SIG-M5 (cell line): ENCODE measurements at places on chromosomes 11 and 22.

GRCh38 chr11:128723531-128723930, 29.7 kb downstream of the FLI1 start:
- no peak for DNase-seq

- no peak for DNase-seq
Observed at GRCh38 chr22:49450498-49450897, 377.2 kb downstream of the BRD1 start.

- no peak for DNase-seq
Observed at GRCh38 chr11:57940044-57940756, 83.5 kb upstream of the OR9Q1 start.

GRCh38 chr11:125372088-125372487, 124.0 kb downstream of the FEZ1 start:
- DNase-seq = no peak

GRCh38 chr11:37282367-37282766, 684.3 kb upstream of the RAG2 start:
- DNase-seq = no peak

DNA sequence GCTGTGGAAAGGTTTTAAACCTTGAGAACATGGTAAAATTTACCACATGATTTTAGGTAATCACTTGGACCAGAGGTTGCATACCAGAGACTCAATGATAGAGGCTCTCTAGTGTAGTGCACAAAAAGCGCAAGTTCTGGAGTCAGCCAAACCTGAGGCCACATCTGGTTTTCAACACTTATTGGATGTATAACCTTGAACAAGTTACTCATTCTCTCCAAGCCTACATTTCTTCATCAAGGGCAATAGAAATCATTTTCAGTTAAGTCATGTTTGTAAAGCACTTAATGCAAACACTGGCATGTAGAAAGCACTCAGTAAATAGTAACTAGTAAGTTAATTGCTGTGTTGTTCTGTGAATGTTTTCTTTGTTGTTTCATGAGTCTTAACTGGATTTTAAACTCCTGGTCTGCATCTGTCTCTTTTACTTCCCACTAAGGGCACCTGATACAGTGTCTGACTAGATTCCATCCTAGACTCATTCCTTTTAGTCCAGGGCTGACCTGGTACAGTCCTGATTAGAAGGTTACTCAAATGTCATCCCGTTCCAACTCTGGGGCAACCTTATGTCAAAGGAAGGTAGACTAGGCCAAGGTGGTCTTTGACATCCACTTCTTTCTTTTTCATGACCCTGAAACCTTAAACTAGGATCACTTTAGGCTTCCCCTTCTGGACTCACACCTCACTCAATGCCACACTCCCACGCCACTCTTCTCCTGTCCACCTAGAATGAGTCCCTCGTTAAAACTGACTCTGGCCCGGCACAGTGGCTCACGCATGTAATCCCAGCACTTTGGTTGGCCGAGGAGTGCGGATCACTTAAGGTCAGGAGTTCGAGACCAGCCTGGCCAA, 34.5 kb upstream of the EED start:
- DNase-seq = no peak

DNA sequence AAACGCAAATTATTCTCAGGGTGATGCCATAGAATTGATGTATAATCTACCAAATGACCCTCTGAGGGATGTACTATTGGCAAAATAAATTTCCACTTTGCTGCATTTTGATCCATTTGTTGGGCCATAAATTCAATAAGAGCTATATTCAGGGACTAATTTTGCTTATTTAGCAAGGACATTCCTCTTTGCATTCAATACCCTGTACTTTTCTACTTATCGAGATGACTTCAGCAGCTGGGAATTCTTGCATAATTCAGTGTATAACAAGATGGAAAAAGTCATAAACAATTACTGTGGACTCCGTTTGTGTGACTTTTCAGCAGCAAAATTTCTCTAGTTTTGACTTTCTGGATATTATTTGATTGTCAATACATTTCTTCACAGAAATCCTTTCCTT, 744.7 kb upstream of the CCDC179 start:
- no peak for DNase-seq

GRCh38 chr11:42707541-42707940, 604.3 kb upstream of the API5 start:
- no peak for DNase-seq

GRCh38 chr22:27312966-27313855, 488.3 kb downstream of the MN1 start:
- no peak for DNase-seq

DNA sequence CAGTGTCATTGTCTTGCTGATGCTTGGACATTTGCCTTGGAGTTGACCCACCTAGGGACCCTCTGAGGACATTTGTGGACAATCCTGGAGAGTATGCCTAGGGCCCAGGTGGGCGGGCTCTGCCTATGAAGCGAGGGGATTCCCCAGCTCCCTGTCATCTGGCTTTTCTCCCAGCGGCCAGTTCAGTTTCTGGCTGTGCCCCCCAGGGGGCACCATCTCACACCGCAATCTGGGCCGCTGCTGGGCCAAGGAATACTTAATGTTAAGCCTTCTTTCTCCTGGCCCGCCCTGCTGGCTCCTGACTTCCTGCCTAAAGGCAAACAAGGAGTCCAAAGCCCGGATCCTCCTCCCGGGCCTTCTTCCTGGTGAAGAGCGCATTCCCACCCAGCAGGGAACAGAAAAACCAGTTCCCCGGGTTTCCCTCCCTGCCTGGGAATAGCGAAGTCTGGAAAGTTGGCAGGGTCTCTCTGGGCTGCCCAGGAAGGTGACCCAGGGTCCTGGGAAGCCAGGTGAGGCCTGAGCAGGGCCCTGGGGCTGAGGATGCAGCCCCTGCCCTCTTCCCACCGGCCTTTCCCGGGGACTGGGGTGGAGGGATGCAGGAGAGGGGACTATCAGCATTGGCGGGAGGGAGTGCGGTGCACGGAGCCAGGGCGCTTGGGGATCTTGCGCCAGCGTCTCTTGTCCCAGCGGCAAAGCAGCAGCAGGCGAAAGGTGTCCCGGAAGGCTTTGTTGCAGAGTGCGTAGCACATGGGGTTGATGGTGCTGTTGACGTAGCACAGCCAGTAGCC, 11.9 kb downstream of the CHRM1 start:
- DNase-seq = no peak

DNA sequence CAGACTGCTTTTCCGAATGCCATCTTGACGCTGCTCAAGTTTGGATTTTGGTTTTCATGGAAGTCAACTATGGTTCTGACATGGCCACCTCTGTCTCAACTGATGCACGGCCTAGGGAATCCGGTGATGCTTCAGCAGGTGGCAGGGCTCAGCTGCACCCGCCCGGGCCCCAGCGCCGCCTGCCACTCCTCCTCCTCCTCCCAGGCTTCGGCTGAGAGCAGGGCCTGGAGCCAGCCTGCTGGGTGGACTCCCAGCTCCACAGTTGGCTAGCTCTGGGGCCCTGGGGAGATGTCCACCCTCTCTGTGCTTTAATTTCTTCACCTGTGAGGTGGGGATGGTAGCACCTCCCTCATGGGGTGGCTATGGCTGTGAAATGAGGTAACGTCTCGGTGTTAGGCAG, 20.3 kb upstream of the NFAM1 start:
- DNase-seq = no peak

GRCh38 chr22:28406246-28406645, 273.4 kb downstream of the TTC28 start:
- DNase-seq = no peak

DNA sequence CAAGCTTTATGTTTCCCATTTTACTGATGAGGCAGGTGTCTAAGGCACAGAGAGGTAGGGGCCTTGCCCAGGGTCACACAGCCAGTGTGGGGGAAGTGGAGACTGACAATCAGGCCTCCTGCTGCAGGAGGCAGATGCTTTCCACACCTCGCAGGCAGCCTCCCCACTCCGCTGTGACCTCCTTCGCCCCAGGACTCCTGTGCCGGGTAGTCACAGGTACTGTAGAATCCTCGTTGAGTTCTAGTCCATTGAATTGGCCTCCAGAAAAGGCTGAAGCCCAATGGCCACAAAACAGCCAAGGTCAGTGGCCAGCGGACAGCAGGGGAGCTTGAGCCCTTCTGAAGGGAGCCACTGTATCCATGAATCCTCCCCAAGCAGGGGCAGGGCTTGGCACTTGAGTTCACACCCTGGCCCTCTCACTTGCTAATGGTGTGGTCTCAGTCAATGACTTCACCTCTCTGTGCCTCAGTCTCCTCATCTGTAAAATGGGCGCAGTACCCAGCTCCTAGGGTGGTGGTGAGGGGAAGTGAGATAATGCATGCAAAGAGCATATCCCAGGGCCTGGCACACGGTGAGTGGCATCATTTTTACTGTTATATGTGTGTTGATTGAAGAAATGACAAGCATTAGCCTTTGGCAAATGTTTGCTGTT, 1.1 kb upstream of the FXYD2 start:
- DNase-seq = no peak

GRCh38 chr11:105719073-105719822, 109.4 kb downstream of the GRIA4 start:
- no peak for DNase-seq

DNA sequence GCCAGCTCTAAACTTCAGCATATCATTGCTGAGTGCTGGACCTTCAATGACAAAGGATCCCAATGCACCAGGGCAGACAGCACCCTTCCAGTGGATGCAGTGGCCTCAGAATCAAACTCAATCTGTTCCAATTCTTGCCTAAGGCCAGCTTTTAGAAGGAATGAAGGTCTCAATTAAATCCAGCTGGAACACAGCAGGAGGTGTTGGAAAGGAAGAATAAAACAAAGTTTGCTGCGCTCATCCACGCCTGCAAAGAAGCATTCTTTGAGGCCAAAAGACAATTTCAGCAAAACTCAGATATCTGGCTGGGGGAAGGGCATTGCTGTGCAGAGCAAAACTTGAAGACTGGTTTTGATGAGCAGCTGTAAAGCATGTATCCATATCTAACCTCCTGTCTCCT, 120.7 kb downstream of the CCDC81 start:
- no peak for DNase-seq

DNA sequence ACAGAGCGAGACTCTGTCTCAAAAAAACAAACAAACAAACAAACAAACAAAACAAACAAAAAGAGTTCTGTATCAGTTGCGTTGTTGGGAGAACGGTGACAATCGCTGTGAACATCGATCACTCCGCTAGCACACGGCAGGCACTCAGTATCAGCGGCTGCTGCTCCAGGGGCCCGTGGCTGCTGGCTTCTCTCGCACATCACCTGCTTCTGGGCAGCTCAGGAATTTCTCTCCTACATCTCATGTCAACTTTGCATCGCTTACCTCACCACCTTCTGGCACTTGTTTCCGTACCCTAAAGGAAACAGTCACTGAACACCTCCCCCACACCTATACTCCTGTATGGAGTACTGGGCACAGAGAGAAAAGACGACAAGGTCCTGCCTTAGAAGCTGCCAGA, 70.3 kb upstream of the WNT7B start:
- no peak for DNase-seq

DNA sequence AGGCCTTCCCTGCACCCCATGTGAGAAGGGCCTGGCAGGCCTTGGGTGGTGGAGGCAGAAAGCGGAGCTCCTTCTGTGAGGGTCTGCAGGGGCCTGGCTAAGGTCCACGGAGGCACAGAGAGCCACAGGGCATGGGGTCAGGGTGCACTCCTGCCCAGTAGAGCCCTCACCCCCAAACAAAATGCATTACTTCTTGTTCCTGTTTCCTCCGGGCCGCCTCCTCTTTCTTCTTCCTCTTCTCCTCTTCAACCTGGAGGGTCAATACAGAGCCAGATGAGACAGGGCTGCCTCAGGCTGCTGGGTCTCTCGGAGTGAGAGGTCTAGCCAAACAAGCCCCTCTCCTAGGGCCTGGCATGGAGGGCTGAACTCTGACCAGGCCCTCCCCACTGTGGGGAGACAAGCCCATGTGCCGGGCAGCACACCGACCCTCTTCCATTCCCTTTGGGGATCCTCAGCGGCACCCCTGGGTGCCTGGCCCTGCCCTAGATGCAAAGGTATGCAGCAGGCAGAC, 10.3 kb upstream of the NAP1L4 start:
- DNase-seq = no peak

GRCh38 chr22:46946383-46946962, 184.0 kb downstream of the TBC1D22A start:
- DNase-seq = no peak

- no peak for DNase-seq
Observed at GRCh38 chr11:120512739-120513435, 1.3 kb downstream of the GRIK4 start.

DNA sequence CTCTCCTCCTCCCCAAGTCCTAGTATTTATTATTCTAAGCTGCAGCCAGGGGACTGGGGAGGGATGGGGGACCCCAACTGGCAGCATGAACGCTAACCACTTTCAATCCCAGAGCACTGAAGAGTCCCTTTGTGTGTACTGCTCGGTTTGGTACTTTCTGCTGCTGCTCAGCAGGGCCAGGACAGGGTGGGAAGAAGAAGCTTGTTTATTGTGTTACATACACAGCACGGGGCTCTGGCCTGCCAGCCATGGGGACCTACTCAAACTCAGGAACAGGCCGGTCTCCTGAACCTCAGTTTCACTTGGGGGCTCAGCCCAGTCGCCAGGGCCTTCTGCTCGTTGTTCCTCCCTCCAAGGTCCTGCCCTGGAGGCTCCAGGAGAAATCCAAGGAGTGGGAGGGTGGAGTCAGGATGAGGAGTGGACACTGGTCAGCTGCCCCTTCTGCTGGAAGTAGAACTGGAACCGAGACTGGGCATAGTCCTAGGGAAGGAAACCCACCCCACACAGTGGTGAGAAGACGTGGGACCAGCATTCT, 616 bp upstream of the CPT1B start:
- DNase-seq = no peak

DNA sequence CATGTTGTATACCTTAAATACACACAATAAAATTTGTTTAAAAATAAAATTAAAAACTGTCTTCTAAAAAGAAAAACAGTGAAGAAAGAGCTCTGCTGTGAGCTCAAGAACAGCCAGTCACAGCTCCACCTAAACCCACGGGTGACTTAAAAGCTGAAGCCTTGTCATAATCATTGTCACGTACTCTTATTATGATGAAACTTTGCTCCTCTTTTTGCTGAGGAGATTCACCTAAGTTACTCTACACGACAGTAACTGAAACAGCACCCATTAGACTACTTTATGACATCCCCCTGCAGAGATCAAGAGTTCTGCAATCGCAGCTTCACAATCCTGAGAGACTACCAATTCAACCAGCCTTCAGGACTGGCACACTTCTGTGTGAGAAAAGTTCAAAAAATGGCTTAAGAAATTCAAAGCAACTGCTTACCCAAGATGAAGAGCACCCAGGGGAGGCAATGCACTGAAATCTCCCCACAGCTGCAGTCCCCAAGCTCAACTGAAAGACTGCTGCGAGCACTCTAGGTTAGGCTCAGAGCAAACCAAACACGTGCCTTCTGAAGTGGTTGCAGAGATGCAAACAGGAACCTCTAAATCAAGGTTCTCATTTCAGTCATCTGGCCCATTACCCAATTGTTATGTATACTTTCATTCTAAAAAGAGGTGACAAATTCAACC, at the start of gene JAML:
Gene JAML (minus strand): TSS at position 501 of the 678 bp plus-strand sequence. CDS start 10,145 bp downstream, outside the sequence.
- DNase-seq = no peak

DNA sequence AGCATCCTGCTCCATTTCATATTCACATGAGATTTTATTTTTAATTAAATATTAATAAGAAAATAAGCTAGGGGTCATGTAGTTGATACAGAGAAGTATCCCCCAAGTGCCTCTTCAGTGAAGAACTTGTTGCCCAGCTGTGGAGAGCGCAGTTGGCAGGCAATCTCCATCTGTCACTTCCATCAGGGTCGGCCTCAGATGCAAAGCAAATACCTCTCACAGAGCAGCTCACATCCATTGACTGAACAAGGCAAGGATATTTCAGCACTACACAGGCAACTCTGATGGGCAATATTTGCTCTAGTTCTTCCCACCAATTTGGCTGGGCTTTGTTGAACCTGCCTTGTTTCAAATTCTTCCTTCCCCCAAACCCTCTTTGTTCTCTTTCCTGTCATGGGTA, 129.4 kb downstream of the NOX4 start:
- DNase-seq = no peak

GRCh38 chr22:26589367-26589844, 526 bp downstream of the TPST2 start:
- no peak for DNase-seq
